ELR (cell line): ENCODE measurements at places on chromosomes 1 and 21.
A peak's percentile ranks its signal among the peaks of the same experiment; 100 is the strongest.

DNA sequence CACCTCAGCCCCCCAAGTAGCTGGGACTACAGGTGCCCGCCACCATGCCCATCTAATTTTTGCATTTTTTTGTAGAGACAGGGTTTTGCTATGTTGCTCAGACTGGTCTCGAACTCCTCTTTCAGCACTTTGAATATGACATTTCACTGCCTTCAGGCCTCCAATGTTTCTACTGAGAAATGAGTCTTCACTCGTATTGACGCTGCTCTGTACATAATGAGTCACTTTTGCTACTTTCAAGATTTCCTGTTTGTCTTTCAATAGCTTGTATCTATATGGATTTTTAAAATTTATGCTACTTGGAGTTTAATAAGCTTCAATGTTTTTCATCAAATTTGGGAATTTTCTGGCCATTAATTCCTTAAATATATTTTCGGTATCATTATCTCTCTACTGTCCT, 64.7 kb downstream of the GORAB start:
- peak; percentile 44 for DNase-seq

- peak; percentile 68 for DNase-seq
Observed at GRCh38 chr1:214332946-214333798, 52.2 kb downstream of the SMYD2 start.

DNA sequence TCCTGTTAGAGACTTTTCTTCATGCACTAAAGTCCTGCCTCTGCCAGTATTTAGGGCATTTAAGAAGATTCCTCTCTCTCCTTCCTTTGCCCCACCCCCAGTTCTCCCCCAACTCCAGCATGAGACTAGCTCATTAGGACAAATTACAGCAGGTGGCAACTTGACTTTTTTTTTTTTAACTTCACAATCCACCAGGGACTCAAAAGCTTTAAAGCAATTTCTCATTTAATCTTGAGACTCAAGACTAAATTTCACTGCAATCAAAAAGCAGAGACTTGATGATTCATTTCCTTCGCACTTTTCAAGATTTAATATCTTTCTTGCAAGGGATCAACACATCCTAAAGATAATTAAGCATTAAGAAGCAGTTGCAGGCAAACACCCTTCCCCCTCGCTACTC, 74.9 kb downstream of the WLS start:
- no peak for DNase-seq

GRCh38 chr1:217861658-217862057, 230.5 kb downstream of the SPATA17 start:
- no peak for DNase-seq

- DNase-seq = peak; percentile 70
Observed at GRCh38 chr21:26850116-26850643, 5.0 kb upstream of the ADAMTS1 start.

DNA sequence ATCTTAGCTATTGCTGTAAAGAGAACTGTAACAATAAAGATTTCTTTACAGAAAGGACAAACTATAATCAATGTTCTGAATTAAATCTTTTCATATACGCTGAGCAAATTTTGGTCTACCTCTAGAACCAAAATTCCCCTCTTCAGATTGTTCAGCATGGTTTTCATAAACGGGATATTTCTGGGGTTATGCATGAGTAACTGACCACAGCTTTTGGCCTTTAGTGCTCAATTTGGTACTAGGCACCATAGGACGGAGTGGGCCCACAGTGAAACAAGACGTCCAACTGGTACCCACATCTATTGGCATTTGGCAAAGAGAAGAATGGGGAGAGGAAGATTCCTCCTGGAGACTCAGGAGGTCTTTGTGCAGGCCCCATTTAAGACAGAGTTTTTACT, 184.5 kb downstream of the TGFBR3 start:
- peak; percentile 20 for DNase-seq

- peak; percentile 14 for DNase-seq
Observed at GRCh38 chr1:101388904-101389546, 152.2 kb downstream of the S1PR1 start.

DNA sequence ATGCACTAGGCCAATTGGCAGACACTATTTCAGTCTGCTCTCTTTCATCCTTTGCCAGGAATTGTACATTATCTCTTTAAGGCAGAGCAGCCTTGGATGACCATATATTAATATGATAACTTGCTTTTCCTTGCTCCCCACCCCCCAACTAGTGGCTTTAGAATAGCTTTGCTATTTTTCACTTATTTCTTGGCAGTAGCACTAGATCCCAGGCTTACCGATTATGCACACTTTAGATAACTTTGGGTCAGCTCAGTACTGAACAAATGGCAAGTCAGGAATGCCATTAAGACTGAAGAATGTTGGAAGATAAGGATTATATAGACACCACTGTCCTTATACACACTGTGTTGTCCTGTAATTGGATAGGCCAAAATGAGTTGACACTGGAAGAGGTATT, 146.4 kb downstream of the FGGY start:
- DNase-seq = no peak
